ENCODE measurements at places on chromosomes 11 and 22.

DNA sequence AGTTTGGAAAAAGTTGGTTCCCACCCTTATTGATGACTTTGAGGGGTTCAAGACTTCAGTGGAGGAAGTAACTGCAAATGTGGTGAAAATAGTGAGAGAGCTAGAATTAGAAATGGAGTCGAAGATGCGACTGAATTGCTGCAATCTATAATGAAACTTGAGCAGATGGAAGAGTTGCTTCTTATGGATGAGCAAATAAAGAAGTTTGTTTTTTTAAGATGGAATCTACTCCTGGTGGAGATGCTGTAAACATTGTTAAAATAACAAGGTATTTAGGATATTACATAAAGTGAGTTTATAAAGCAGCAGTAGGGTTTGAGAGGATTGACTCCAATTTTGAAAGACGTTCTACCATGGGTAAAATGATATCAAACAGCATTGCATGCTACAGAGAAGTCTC lies 64.2 kb upstream of the GRK2 start:
- no peak for DNase-seq

GRCh38 chr11:60040109-60040508 lies at the start of gene OOSP2:
OOSP2 (plus strand) TSS chr11:60040409; CDS start chr11:60040460, 51 bp downstream.
- no peak for DNase-seq

- DNase-seq, result no peak
Observed at GRCh38 chr11:129021295-129021694, 78.6 kb upstream of the TP53AIP1 start.

- no peak for DNase-seq
Observed at GRCh38 chr22:41979423-41980250, 10.4 kb downstream of the SEPTIN3 start.

GRCh38 chr11:75627906-75628668 lies 40.8 kb downstream of the MAP6 start:
- no peak for DNase-seq

- DNase-seq, result no peak
Observed at GRCh38 chr11:125074511-125075241, 11.6 kb downstream of the SLC37A2 start.

DNA sequence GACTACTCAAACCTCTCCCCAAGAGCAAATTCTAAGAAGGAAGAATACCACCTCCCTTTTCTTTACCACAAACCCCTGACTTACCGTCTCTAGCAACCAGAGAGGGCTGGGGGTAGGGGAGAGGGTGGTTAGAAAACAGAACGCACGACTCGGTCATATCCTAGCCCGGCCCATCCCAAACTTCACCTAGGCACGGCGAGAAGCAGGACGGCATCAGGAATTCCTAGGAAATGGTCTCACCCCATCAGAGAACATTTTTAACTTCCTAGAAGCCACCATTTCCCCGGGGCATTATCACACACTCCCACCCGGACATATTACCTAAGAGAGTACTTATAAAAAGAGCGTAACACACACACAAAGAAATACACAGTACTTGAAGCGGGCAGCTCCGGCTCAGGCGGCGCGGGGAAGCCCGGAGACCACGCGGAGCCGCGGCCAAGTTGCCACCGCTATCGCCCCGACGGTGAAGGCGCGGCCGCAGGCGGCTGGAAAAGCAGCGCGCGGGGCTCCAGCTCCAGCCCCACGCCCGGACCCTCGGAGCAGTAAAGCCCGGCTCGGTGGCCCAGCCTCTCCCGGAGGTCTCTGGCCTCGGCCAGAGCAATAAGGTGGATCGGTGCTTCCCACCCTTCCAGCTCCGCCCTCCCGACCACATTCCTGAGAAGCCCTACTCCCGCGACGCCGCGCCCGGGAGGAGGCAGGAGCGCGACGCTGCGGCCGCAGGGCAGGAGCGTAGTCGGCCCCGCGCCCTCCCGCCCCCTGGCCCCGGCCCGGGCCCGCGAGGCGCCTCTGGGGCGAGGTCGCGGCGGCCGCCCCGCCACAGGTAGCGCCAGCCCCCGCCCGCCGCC lies 878 bp downstream of the RRAS2 start:
- DNase-seq, result peak; percentile 69

- no peak for DNase-seq
Observed at GRCh38 chr11:118175993-118176777, at the start of gene SCN2B. SCN2B (minus strand) TSS chr11:118176639; CDS start chr11:118176431, 208 bp downstream.

DNA sequence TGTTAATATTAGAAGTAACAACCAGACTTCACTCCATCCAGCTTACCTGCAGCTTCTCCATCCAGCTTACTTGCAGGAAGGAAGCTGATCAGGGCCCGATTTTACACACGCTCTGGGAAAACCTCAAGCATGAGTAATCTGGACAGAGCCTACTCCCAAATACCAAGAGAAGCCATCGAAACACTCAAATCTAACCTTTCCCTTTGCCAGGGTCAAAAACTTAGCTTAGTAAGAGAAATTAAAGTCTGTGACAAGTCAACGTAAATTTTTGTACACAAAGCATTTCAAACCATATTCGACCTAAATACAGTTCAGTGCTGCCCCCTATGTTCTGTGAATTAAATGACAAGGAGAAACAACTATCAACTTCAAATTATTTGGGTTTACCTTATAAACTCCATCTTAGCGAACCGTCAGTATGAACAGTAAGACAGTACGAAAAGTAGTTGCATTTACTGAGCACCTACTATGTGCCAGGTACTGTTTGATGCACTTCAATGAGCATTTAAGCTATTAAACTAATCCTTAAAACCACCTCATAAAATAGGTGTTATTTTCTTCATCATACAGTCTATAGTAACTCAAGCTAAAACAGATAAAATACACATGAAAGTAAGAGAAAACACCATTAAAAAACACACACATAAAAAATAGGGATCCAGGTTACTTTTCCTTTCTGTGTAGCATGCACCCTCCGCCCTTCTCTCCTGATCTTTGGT lies 36.9 kb downstream of the ARFGAP3 start:
- DNase-seq, result no peak

DNA sequence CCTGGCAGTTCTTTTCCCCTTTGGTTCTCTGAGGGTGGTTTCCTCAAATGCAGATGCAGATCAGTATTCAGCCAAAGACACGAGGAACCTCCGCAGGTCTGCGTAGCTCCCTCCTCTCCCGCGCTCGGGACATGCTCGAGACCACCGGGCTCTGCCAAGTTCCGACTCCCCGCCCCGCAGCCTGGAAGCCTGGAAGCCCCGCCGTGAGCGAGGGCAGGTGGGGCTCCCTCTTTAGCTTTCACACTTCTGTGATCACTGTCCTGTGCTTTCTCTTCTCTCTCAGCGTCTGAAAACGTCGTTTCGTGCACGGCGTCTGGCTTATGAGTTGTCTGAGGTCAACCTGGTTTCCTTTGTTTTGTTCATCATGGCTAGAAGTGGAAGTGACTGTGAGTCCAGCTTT lies 26.6 kb downstream of the ZBED4 start:
- no peak for DNase-seq

DNA sequence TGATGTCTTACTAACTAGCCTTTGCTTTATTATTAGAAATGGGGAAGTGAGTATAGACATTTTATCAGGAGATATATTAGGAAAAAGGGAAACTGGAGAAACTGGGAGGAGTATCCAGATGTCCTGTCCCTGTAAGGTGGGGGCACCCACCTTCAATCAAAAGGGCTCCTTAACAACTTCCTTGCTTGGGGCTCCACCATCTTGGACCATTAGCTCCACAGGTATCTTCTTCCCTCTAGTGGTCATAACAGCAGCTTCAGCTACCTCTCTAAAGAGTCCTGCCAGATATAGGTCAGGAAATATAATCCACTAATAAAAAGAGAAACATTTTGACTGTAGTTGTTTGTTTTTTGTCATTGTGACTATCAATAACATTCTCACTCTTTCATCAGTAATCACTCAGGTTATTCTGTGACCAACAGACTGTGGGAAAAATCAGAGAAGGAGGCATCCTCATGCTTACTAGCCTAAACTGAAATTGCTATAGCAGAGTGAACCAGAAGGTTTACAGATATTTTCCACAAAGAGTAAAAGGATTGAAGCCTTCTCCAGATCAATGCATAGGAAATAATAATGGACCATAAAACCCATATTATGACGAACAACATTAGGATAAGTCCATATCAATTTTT lies 10.4 kb downstream of the OR51B4 start:
- no peak for DNase-seq

DNA sequence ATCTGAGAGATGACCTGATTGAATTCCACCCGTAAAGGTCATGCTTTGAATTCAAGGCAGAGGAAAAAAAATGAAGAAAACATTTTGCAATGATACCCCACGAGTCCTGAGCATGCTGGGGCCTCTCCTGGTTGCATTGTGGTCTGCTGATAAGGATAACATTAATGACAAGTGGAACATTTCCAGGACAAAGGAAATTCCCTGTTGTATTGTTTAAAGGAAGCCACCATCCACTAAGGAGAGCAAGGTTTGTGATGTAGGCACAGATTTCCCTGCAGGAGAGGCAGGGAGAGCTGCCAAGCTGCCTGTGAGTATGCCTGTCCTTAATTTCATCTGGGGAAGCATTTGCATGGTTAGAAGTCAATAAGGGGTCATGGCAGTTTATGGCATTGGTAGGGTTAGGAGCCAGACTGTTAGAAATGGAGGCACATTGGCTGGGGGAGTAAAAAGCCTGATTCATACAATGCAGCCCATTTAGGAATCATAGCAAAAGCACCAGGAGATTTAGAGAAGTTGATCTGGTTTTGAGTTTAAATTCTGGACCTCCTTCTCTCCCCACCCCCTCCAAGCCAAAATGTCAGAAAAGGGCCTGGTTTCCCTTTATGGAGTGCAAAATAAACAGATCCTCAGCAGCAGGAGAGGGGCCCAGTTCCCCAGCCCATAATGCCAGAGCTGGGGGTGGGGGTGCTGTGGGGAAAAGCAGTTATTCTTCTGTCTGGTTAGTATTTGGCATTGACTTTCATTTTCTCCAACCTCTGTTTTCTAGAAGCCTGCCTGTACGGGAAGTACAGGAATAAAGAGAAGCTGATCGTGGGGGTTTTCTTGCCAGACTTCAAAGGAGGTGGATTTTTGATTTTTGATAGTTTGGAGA lies 22.1 kb downstream of the FLI1 start:
- peak; percentile 66 for DNase-seq

GRCh38 chr11:61146416-61146815 lies 14.8 kb downstream of the VPS37C start:
- DNase-seq, result no peak

GRCh38 chr11:13140028-13140870 lies 131.1 kb downstream of the RASSF10 start:
- DNase-seq, result no peak

DNA sequence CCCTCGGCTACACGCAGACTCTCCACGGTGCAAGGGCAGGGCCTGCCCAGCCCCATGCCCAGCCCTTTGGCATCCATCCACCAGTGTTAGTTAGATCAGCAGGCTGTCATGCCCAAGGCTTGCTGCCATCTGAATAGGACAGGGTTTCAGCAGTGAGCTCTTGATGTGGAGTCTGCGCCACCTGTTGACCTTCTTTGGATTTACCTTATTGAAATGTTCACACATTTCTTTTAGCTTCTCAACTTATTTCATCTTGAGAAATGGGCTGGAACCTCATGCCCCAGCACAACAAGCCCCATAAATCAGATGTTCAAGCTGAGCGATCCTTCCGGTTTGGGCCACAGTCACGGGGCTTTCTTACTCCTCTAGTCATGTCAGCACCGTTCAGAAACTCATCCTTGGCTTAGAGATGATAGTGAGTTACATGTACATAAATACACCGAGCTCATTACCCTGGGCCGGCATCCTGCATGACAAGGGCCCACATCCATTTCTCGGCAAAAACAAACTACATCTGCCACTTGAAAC lies 61.7 kb downstream of the PARVB start:
- DNase-seq, result peak; percentile 85

DNA sequence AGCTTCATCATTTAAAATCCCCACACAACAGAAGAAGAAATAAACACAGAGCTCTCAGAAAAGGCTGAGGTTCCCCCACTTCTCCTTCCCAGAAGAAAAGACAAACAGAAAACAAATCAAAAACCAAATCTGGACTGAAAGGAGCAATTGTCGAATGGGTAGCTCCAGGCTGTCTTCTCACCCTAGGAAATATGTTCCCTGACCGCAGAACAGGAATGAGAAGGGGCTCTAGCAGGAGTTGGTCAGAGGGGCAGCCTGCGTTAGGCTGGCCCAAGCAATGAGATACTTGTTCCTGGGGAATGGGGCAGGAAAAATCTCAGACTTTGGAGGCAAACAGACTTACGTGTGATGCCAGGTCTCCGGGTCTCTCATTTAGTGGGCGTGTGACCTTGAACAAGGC lies 562.6 kb upstream of the CADM1 start:
- DNase-seq, result no peak

GRCh38 chr11:125091877-125092664 lies 19.4 kb downstream of the TMEM218 start:
- DNase-seq, result no peak

GRCh38 chr11:111745719-111746504 lies 20.3 kb downstream of the PPP2R1B start:
- no peak for DNase-seq

- DNase-seq, result no peak
Observed at GRCh38 chr22:45925811-45926351, 51.1 kb downstream of the WNT7B start.

- peak; percentile 96 for DNase-seq
Observed at GRCh38 chr11:65416341-65416824, 6.2 kb upstream of the NEAT1 start.

DNA sequence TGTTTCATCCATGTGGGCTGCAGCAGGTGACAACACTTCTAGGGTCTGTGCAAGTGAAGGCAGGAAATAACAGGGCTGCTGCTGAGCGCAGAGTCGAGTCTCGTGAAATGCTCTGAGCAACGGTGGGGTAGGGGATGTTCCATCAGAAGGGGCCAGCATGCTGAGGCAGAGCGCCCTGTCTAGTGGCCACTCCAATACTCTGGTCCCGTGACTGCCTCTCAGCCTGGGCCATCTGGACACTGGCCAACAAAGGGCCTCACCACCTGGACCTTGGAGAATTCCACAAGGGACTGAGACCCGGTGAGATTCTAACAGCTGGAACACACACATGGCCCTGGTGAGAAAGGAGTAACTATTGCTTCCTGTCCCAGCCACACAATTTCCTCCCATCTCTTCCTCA lies 375.7 kb downstream of the SHANK2 start:
- DNase-seq, result no peak

DNA sequence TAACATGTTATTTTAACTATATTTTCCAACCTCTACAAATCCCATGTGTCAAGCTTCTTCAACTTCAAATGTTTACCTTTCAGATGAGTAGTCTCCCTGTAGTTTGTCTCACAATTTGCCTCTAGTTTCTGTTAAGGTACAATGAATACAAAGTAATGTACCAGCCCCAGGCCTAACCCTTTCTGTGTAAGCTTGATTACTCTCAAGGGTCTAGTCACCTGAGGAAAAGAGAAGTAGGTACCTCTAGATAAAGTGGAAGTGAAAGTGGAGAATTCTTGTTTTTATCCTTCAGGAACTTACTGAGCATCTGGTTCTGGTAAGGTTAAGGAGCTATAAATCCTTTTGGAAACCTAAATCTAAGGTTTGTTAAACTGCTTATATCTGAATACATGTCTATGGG lies at the start of gene OR51A7:
OR51A7 (plus strand) TSS at position 300 of the 400 bp plus-strand sequence. CDS start 3,587 bp downstream, outside the sequence.
- DNase-seq, result no peak

- peak; percentile 82 for DNase-seq
Observed at GRCh38 chr11:130737866-130738431, 178.3 kb downstream of the SNX19 start.

- DNase-seq, result no peak
Observed at GRCh38 chr11:118291477-118292135, 12.9 kb upstream of the CD3E start.
